ENCODE measurements at places on chromosomes 13 and 19.

GRCh38 chr19:4350726-4351125, 7.4 kb downstream of the MPND start:
- no peak for DNase-seq

- DNase-seq, result no peak
These were observed 46.4 kb upstream of the FAM216B start for GRCh38 chr13:42735010-42735409.

GRCh38 chr13:22765547-22765946, 415.2 kb upstream of the SGCG start:
- DNase-seq, result no peak

DNA sequence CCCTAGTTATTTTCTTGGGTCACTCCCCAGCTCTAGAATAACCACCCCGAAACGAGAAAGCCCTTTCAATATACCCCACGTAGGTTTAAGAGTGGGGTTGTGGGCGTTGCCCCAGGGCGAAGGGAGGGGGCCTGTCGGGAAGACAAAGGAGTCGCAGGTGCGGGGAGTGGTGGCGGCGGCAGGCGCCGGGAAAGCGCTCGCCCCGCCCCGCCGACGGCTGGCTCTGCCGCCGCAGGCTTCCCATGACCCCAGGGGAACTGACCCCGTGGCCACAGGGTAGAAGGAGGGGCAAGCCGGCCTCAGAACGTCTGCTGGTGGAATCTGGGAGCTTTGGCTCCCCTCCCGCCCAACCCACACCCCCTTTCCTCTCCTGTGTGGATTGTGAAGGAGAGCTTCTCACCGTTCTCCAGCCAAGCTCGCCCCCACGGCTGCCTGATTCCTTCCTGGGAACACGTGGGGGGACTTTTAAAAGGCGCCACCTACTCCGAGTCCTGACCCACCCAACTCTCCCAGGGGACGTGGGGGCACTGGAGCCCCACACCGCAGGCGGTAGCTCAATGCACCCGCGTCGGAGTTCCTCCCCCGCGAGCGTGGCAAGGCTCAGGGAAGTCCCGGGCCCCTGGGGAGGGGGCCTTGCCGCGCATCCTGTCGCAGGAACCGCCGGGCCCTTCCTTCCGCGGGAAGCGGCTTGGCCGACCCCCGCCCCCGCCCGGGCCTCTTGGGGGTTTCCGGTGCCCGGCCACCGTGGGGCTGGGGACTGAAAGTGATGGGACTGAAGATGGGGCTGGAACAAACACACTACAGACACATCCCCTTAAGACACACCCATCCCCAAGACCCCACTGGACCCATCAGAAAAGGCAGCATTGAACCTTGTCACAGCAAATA, 5.5 kb downstream of the IER2 start:
- peak; percentile 71 for DNase-seq

GRCh38 chr13:46570273-46570672, 17.3 kb downstream of the LRCH1 start:
- no peak for DNase-seq

DNA sequence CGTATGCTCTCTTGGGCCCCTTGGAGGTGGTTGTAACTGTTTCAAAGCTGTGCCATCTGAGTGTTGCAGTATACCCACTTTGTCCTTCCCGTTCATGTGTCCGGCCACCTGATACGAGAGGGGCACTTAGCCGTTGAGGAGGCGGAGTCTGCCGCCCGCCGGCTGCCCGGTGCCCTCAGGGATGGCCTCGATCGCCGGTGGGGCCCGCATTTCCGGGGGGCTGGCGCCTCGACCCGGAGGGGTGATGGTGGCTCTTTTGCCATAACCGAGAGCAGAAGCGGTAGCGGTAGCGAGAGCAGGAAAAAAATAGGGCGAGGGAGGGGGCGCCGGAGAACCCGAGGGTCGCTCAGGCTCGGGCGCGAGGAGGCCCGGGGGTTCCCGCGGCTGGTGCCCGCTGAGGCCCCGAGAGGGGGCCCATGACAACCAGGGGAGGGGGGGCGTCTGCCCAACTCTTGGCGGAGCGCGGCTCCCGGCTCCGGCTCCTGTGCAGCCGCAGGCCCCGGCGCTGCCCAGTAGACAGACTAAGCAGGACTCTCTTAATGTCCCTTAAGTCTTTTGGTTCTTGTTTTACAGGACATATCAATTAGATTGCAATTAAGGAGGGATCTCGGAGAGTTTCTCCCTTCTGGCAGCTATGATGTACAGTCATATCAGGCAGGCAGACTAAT, 342.7 kb upstream of the SGCG start:
- no peak for DNase-seq

DNA sequence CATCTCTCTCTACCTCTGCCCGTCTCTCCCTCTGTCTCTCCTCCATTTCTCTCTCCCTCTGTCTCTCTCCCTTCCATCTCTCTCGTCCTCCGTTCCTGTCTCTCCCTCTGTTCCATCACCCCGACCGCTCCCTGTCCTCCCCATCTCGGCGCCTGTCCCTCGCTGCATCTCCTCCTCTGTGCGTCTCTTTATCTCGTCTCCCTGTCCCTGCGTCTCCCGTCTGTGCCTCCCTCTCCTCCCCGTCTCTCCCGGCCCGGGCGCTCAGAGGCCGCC, 4.6 kb downstream of the GRIN2D start:
- no peak for DNase-seq

All from tibial nerve (tissue), 4 donors.